ENCODE measurements at places on chromosomes 5 and 9.

GRCh38 chr5:126961702-126962101, 68.7 kb downstream of the MARCHF3 start:
- no peak for DNase-seq

GRCh38 chr5:43314724-43315123, 1.5 kb upstream of the HMGCS1 start:
- no peak for DNase-seq

GRCh38 chr9:16046713-16047112, 493.9 kb downstream of the CCDC171 start:
- no peak for DNase-seq

GRCh38 chr5:132369007-132369473, 470 bp upstream of the SLC22A5 start:
- no peak for DNase-seq

GRCh38 chr9:77177894-77178794, 810 bp downstream of the VPS13A start:
- DNase-seq: no peak

DNA sequence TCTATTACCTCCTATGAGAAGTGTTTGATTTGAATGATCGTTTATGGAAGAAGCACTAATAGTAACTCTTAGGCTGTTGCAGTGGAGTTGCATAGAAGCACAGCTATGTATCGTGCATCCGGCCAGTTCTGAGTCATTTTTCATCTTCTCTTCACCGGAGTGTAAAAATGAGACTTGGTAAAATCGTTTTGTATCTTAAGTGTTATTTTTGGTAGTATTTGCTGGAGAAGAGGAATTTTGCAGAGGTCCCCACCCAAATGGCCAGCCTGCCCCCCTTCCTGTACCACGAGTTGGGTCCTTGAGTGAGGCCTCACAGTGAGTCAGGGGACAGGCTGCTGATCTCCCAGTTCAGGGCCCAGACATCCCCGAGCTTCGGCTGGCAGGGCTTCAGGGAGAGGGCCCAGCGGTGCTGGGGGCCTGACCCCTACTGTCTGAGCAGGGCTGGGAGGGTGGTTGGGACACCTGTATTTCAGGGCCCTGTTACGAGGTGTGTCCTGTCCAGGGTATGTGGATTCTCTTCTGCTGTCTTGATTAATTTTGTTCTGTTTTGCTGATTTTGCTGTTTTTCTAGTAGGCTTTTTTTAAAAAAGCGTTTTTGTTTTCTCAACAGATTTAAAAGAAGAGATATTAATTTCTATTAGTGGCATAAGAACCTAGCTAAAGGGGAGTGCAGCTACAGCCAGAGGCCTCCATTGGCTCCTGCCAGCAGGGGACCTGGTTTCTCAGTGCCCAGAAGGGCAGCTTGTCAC, 210.8 kb downstream of the TRIO start:
- DNase-seq: no peak

- DNase-seq: no peak
These were observed 154.9 kb downstream of the FGF18 start for GRCh38 chr5:171574376-171574775.

DNA sequence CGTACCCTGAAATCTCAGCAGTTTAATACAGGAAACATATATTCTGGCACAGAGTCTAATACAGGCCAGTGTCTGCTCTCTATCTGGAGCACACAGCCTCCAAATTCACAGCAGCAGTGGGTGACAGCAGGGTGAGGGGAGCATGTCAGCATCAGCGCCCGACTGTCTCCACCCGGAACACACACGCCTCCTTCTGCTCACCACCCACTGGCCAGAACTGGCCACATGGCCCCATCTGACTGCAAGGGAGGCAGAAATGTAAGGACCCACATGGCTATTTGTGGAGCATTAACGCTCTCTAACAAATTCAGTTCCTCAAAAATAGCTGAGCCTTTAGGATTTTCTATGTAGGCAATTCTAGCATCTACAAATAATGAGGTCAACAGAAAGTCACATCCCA, 24.6 kb downstream of the UBE2QL1 start:
- DNase-seq: no peak

DNA sequence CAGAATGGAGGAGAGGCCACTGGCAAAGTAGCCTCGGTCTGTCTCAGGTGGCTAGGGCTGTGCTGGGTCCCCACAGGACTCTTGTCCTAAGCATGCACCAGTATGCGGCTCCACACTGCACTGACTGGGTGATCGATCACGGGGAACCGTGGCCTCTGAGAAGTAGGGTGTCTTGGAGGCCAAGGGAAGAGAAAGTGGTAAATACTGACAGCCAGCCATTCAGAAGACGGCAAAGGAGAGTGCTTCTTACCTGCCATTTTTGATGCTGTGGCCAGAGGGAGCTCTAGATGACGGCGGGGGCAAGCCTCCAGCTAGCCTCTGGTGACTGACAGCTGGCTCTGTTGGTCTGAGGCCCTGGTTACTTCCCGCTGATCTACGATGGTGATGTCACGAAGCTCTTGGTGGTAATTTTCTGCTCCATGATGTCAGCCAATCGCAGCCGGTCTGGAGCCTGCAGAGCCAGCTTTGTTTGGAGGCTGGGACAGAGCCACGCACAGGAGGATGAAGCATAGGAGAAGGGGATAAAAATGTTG, 40.4 kb upstream of the GADD45G start:
- peak; percentile 37 for DNase-seq

- no peak for DNase-seq
These were observed 213.2 kb downstream of the TMC1 start for GRCh38 chr9:72734631-72735030.

DNA sequence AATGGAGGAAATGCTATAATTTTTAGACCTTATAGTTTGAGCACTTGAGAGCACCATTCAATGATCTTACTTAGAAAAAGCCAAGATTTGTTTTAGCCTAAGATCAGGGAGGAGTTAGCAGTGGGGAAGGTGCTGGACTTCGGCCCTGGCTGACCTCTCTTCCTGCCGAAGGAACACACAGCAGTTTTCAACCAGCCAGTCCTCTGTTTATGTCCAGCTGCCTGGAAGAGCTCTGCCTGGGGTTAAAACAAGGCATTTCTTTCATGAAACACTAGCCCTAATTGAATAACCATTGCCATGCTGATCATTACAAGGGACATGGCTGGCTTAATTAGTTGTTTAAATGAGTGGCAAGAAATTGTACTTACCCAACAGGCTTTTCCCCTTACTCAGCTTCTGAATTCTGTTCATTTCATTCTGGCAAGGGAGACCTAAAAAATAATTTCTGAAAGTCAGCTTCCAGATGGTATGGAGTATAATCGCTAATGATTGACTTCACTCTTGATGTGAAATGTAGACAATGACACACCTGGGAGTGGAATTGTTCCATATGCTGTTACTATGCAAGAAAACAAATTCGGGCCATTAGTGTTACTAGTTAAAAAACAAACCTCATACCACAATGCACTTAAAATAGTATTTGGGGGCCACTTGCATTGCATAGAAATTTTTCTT, 514.2 kb downstream of the SPOCK1 start:
- DNase-seq: no peak

GRCh38 chr9:108057421-108058134, 568.0 kb upstream of the KLF4 start:
- DNase-seq: no peak

- DNase-seq: no peak
These were observed 234.3 kb upstream of the TMEM161B start for GRCh38 chr5:88503041-88503345.

DNA sequence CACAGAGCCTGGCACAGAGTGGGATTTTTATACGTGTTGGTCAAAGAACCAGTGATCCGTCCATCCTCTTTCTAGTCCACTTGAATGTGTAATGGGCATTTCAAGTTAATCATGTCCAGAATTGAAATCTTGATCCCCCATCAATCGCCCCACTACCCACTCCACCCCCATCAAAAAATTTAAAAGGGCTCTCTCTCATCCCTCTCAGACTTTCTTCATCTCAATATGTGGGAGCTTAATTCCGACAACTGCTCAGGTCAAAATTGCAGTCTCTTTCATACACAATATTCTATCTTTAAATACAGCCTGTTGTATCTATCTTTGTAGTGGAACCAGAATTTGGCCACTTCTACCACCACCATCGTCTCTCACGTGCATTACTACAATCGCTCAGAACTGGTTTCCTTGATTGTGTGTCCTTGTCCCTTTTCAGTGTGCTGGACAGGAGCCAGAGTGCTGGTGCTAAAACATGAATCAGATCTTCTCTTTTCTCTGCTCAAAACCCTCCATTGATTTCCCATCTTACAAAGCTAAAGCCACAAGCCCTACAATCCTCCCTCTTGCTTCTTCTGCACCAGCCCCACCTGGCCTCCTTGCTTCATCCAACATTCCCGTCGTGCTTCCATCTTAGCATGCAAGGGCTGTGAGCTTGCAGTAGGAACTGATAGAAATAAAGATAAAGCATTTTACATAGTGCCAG, 786 bp upstream of the KIF3A start:
- no peak for DNase-seq

- peak; percentile 35 for DNase-seq
These were observed 32.2 kb upstream of the ANGPTL2 start for GRCh38 chr9:127154390-127155191.

GRCh38 chr5:170917113-170917512, 55.3 kb downstream of the RANBP17 start:
- no peak for DNase-seq

DNA sequence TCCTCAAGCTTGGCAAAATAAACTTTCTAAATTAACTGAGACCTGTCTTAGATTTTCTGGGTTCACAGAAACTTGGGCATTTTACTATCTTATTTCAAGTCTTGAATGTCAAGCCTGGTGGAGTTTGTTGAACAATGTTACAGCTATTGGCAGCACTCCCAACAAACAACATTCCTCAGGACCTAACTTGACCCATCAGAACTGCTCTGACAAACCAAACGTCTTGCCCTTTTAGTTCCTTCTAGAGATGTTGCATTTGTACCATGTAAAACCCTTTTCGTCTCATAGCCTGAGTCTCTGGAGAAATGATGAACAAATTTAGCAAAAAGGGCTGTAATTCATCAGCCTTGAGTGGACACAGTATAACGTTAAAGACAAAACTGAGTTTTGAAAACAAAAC, 51.1 kb downstream of the GNA14 start:
- DNase-seq: no peak

DNA sequence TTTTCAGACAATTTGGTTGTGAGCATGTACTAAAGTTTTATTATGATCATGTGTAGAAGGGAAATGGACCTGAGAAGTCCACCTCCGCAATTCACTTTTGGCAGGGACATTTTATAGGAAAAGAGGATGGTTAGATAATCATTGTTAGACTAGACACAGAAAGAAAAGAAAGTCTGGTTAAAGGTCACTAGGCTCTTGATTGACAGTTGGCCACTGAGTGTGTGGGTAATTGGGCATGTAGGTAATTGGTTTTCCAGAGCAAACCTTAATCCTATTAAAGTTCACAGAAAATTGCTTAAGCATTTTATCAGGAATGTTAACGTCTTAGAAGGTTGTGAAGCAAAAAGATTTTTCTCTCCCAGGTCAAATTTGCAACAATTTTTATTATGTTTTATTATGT, 158.5 kb upstream of the CLINT1 start:
- DNase-seq: no peak

GRCh38 chr5:172546196-172546595, 91.9 kb upstream of the SH3PXD2B start:
- no peak for DNase-seq

DNA sequence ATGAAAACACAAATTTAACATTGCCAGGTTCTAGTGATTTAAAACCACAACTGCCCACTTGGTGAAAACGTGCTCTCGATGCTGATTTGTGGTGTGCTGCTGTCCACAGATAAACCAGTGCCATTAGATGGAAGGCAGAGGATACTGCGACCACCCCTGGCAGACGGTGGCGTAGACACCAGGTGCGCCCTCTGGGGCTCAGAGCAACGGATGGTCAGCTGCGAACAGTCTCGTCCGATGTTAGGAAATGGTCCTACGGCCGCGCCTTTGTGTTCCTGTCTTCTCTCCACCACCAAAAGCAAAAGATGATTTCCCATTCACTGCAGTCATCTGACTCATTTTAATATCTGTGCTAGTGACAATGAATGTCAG, 43.2 kb downstream of the UBE2QL1 start:
- DNase-seq: no peak

DNA sequence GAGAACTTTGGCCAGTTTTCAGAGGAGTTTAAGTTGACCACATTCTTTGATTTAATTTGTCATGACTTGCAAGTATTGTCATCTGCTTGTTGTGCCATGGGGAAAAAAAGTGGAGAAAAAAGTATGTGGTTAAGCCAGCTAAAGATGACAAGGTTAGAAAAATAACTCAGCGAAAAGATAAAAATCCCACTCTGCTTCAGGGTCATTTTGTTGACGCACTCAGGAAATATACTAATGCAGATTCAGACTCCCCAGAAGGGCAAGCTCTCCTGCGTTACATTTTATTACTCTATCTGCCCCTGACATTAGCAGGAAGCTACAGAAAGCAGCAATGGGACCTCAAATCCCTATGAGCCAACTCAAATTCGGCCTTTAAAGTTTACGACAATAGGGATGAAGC, 27.6 kb upstream of the TESK1 start:
- DNase-seq: no peak

GRCh38 chr9:128820665-128821583, 2.6 kb downstream of the ENDOG start:
- no peak for DNase-seq

GRCh38 chr9:79658926-79659325, 87.2 kb downstream of the TLE4 start:
- DNase-seq: no peak

DNA sequence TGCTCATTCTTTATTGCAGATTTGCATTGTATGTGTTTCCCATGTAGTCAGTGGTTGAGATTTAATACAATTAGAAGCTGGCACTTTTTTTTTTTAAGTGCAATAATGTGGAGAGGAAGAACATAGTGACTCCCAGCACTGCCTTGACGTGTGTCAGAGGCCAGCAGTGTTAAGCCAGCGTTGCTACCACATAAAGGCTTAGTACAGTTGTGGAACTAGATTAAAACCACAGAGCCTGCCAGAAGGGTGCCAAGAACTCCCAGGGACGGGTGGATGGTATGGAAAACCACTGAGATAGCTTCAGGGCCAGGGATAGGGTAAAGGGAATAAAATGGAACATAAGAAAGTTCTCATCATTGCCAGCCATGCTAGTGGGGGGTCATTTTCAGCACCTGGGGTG, 142.9 kb downstream of the TRIO start:
- no peak for DNase-seq

- DNase-seq: no peak
These were observed at the start of gene ADAMTSL2 for GRCh38 chr9:133534346-133535291. TSS of gene ADAMTSL2 (plus strand) at chr9:133534704. CDS start at chr9:133536713, 2,009 bp downstream.

- no peak for DNase-seq
These were observed 287.8 kb downstream of the EBF1 start for GRCh38 chr5:158811921-158812320.

DNA sequence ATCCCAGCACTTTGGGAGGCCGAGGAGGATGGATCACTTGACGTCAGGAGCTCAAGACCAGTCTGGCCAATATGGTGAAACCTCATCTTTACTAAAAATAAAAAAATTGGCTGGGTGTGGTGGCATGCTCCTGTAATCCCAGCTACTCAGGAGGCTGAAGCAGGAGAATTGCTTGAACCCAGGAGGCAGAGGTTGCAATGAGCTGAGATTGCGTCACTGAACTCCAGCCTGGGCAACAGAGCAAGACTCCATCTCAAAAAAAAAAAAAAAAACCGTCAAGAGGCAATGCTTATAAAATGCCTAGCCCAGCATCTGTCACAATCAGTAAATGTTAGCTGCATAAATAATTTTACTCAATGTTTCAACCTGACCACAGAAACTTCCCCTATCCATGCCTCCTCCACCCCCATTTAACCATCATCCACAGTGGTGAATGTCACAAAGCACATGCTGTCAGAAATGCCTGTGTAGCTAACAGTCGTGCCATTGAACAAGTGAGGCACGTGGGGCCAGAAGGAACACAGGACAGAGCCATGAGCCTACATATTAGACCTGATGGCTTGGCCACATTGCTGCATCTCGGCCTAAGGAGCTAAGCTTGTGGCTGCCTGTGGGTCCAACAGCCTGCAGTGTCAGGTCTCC, 16.8 kb upstream of the TCOF1 start:
- DNase-seq: no peak

Measured in GM12864 (cell line).